Stimulated activated CD4-positive, alpha-beta T cell treated with anti-CD3 and anti-CD28 coated beads, Interleukin-12 subunit alpha, Interleukin-12 subunit beta, amount 100 ng/mL, for 24 hours (primary cell): ENCODE measurements at places on chromosomes 1 and 21.
A peak's percentile ranks its signal among the peaks of the same experiment; 100 is the strongest.

DNA sequence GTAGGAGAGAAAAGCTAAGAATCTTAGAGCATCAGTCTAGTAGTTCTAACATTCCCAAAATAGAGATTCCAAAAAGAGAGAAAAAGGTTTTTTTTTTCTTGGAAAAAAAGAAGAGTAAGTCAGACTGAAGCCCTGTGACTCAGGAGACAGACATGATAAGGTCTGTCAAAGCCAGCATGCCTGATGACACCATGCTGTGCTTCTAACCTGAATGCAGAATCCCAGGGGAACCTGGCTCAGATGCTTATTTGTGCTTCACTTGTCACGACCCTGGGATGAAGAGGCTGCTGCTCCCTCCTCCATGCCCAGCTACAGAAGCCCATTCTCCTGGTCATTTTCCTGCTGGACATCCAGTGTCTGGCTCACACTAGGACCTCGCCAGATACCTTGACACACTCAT is 44.3 kb downstream of the ERICH3 start:
- no peak for DNase-seq

GRCh38 chr1:197066719-197067456 is at the start of gene F13B:
Gene F13B (minus strand): TSS chr1:197067260. CDS start chr1:197067223, 37 bp downstream.
- no peak for DNase-seq

GRCh38 chr1:66395202-66396061 is 138.5 kb upstream of the SGIP1 start:
- no peak for DNase-seq

- DNase-seq = no peak
Measured at GRCh38 chr21:14538483-14538882, 7.6 kb downstream of the SAMSN1 start.

DNA sequence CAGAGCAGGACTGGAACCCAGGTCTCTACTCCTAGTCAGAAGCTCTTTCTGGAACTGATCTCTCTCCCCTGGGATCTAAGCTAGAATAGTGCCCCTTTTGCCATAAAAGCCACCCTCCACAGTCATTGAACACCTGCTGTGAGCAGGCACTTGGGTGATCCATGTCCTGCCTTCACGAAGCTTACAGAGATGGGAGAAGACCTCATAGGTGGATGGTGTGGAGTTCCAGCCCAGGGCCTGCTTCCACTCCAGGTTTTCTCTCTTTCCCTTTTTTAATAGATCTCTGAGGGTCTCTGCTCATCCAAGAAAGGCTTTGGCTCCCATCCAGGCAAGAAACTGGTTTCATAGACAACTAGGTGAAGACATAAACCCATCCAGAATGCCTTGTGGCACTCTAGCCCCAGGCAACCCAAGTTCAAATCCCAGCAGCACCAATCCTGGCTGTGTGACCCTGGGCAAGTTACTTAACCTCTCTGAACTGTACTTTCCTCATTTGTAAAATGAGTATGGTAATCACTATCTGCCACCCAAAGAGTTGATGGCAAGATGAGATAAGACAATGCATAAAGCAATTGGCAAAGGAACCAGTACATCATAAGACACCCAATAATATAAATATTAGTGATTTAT is 46.4 kb upstream of the TMEM51 start:
- DNase-seq = no peak

DNA sequence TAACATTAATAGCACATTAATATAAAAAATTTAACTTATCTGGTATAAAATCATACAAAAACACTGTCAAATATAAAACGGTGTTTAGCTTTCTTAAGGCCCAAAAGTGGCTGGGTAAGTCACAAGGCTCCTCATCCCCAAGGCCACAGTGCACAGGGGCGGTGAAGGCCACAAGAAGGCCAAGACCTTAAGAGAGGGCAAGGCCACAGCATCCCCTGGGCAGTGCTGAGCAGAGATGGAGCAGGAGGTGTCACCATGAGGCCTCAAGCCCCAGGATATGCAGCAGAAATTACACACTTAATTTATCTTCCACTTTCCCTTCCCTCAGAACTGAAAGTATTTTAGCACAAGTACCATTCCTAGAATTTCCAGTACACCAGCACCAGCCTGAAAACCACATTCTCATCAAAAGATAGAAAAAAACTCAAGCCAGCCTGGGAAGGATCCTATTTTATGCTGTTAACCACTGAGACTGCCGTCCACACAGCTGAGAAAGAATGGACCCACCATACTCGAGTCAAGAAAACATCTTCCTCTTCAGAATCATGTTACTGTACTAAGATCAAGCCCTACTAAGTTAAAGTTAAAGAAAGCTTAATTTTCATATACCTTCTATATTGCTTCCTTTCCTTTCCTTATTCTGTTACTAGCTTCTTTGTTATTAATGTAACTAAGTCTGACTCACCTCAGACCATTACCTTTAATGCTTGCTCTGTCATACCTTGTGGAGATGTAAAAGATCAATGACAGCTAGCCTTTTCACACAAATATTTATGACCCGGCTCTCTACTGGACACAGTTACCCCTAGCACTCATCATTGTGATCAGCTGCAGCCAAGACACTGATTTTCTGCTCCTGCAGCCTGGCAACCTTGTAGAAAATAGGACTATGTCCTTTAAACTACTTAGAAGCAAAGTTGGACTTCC is 26.4 kb upstream of the FMO1 start:
- DNase-seq = no peak

- DNase-seq = no peak
Measured at GRCh38 chr21:40947713-40948112, 100.8 kb upstream of the DSCAM start.

DNA sequence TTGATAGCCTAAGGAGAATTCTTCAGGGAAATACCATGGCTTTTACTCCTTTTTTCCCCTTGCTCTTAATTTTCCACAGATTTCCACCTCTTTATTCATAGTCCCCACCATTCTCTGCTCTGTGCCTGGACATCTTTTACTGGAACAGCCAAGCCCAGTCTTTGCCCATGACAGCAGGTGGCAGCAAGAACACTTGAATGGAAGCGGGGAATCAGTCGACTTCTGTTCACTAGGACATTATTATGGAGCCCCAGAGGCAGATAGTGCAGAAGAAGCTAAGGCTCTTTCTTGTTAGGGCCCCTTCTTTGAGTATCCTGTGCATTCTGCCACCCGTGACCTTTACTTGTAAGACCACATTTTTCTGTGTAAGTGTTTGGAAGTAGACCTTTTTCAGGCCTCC is 6.3 kb downstream of the OR14I1 start:
- DNase-seq = no peak

- no peak for DNase-seq
Measured at GRCh38 chr1:19678493-19678892, 13.8 kb downstream of the HTR6 start.

DNA sequence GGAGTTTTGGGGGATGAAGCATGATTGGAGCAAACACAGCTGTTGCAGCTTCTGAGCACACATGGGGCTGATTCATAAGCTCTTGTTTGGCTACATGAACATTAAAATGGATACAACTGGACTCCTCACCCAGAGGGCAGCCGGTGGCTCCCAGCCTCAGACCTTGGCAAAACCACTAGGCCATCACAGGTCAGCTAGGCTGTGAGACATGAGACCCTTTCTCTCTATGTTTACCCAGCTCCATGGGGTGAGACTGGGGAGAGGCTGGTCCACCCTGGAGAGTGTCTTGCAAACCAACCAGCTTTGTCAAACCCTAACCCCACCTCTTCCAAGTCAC is 388.7 kb downstream of the PTPRU start:
- DNase-seq = no peak

DNA sequence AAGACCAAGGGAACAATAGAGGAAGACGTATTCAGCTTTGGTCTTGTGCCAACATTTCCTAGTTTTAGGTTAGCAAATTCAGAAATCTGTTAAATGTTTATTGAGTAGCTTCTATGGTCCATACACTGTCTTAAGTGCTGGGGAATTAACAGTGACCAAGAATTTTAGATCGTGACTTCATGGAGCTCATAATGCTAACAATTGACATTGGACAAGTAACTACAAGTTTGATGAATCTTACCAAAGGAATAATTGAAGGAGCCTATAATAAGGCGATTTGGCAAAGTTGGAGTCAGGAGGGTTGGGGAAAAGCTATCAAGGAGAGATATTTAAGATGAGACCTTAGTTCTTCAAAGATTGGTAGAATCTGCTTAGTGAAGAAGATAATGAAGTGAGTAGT is 1.4 kb upstream of the SLAMF9 start:
- DNase-seq = no peak

DNA sequence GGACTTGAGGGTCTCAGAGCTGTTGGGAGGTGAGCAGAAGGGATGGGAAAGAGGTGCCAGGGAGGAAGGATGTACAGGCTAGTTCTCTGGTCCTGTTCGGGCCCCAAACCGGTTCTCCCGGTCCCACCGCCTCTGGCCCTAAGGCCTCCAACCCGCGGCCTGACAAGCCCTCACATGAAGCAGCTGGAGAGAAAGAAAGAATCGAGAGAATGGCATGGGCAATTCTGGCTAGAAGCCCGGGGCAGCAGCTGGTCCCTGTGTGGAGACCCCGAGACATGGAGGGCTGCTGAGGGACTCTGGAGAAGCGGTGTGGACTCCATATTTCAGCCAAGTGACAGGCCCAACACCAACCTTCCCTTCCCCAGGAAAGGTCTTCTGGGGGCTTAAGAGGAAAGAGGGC is 730 bp downstream of the CDC42SE1 start:
- DNase-seq = no peak

GRCh38 chr1:28118640-28119307 is 30.4 kb upstream of the EYA3 start:
- DNase-seq = no peak

GRCh38 chr1:111769517-111770146 is 13.9 kb downstream of the DDX20 start:
- DNase-seq = peak; percentile 13

GRCh38 chr1:154326546-154327465 is 1.5 kb downstream of the ATP8B2 start:
- no peak for DNase-seq
